ENCODE measurements at places on chromosomes 6 and 20.

GRCh38 chr6:165306955-165307354, 2.5 kb downstream of the C6orf118 start:
- no peak for DNase-seq
- H3K27ac ChIP-seq, result no peak overlapping the region
- H3K4me1 ChIP-seq, result no peaks in the 10 kb centered on the region
- no peaks in the 10 kb centered on the region for H3K36me3 ChIP-seq
- H3K4me3 ChIP-seq, result no peak overlapping the region
- no peaks in the 10 kb centered on the region for H3K27me3 ChIP-seq

GRCh38 chr6:109606359-109606758, 84.6 kb downstream of the AK9 start:
- no peak overlapping the region for H3K4me3 ChIP-seq
- no peaks in the 10 kb centered on the region for H3K4me1 ChIP-seq
- H3K27me3 ChIP-seq, result no peaks in the 10 kb centered on the region
- no peaks in the 10 kb centered on the region for H3K36me3 ChIP-seq
- no peak for DNase-seq

DNA sequence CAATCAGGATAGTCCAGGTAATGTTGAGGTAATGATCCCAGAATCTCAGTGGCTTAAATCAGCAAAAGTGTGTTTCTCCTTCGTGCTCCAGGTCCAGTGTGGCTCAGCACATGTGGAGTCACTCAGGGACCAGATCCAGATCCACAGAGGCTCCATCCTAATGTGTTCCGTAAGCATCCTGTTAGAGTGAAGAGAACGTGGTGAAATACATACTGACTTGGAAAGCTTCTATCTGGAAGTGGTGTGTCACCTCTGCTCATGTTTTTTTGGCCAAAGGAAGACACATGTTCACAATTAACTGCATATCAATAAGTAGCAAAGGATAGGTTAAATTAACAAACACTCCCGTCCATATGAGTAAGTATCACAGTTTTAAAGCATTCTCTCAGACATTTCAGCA, 26.8 kb upstream of the PREP start:
- no peak overlapping the region for H3K4me3 ChIP-seq
- H3K36me3 ChIP-seq, result no peaks in the 10 kb centered on the region
- DNase-seq, result no peak
- H3K27ac ChIP-seq, result no peak overlapping the region

DNA sequence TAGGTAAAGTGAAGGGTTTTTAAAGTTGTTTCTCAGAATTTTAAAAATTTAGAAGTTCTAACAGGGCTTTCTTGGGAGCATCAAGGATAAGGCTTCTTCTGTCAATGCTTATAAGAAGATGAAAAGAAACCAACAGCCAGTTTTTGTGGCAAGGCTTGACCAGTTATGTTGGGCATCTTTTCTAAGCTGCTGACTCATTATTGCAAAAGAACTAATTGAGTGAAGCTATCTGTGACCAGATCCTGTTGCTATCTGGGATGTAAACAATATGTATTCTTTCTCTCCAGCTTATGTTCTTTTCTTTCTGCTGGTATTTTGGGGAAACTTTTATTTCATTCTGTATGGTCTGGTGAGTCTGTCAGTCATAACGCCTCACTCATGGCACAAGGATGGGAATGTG, 643.8 kb downstream of the HDGFL1 start:
- H3K27ac ChIP-seq, result no peak overlapping the region
- H3K4me1 ChIP-seq, result no peaks in the 10 kb centered on the region
- no peak overlapping the region for H3K4me3 ChIP-seq
- no peaks in the 10 kb centered on the region for H3K36me3 ChIP-seq

- no peak overlapping the region for H3K4me3 ChIP-seq
- no peaks in the 10 kb centered on the region for H3K4me1 ChIP-seq
- H3K27ac ChIP-seq, result no peak overlapping the region
- H3K27me3 ChIP-seq, result peaks cover 30% of the 10 kb centered on the region
Observed at GRCh38 chr6:168292826-168293225, 26.8 kb downstream of the DACT2 start.

DNA sequence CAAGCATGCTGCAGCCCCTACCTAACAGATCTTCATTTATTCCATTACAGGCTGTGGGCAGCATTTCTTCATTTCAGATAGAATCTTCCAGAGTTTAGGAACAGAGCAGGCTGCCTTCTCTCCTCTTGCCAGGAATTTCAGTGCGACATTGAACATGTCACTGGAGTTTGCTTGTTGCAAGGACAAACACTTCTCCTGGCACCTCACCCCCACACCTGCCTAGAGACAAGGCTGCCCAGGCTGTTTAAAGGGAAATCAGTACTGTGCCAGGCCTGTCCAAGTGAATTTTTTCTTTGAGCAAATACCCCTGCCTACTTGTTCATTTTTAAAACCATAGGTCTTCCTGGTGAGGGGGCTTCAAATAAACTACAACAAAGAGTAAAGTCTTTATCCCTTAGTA, 594.1 kb downstream of the PTPRT start:
- H3K36me3 ChIP-seq, result no peaks in the 10 kb centered on the region
- no peaks in the 10 kb centered on the region for H3K4me1 ChIP-seq

DNA sequence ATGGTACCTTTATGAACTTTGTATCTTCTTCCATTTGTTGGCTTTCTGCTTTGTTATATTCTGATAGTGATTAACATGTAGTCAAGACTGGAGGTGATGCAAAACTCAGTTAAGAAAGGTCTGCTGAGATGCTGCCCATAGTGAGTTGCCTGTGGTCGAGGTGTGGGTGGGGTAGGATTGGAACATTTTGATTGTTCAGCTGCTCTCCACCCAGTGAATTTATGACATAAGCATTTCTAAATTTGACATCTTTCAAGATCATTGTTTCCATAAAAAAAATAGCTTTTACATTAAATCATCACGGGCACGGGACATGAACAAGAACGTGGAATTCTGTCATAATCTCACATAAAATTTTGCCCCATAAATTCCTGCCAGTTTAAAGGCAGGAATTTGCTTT, 146.6 kb upstream of the POU3F2 start:
- no peak overlapping the region for H3K27ac ChIP-seq

DNA sequence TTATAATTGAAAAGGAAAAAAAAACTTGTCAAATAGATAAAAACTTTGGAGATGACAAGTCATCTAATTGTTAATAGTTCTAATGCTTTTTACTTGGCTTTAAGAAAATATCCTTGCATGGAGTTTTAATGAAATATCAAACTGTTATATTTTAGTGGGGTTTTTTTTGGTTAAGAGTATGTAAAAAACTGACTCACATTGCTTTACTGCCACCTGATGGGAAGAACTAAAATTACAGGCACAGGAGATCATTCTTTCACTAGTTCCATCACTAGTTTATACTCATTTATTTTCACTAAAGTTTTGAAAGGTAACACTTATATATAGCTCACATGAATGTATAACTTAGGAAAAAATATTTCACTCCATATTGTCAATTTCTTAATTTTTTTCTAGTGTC, 309.1 kb downstream of the LMBRD1 start:
- H3K4me1 ChIP-seq, result no peaks in the 10 kb centered on the region
- no peak overlapping the region for H3K4me3 ChIP-seq
- no peaks in the 10 kb centered on the region for H3K27me3 ChIP-seq
- H3K27ac ChIP-seq, result no peak overlapping the region
- H3K36me3 ChIP-seq, result no peaks in the 10 kb centered on the region
- DNase-seq, result no peak

- H3K27me3 ChIP-seq, result no peaks in the 10 kb centered on the region
- H3K27ac ChIP-seq, result no peak overlapping the region
- no peak for DNase-seq
- H3K4me1 ChIP-seq, result no peaks in the 10 kb centered on the region
- no peak overlapping the region for H3K4me3 ChIP-seq
Observed at GRCh38 chr6:161465403-161465802, 191.5 kb upstream of the AGPAT4 start.

- peaks cover 15% of the 10 kb centered on the region for H3K4me1 ChIP-seq
- no peaks in the 10 kb centered on the region for H3K27me3 ChIP-seq
- H3K4me3 ChIP-seq, result no peak overlapping the region
- H3K36me3 ChIP-seq, result peaks cover 61% of the 10 kb centered on the region
- H3K27ac ChIP-seq, result no peak overlapping the region
Observed at GRCh38 chr20:31549513-31549880, 35.3 kb downstream of the HM13 start.

DNA sequence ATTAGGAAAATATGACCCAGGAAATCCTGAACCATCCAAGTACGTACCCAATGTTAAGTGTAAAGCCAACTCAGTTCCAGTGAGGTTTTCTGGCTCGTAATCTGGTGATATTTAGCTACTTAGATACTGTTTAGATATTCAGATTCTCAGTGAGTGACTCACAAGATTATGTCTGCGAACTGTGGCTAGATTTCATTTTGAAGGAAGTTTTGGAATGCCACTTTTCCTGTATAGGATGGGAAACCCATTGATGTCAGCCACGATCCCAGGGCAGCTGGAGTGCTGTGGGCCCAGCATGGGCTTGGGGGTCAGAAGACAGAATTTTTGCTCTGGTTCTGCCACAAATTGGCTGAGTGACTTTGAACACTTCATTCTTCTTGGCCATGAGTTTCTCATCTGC, 76.3 kb downstream of the TMEM170B start:
- peak overlapping the region; percentile 1 for H3K4me3 ChIP-seq
- peak; percentile 8 for DNase-seq
- H3K27ac ChIP-seq, result no peak overlapping the region
- no peaks in the 10 kb centered on the region for H3K27me3 ChIP-seq
- H3K4me1 ChIP-seq, result peaks cover 17% of the 10 kb centered on the region

- H3K4me3 ChIP-seq, result no peak overlapping the region
- DNase-seq, result no peak
- H3K36me3 ChIP-seq, result no peaks in the 10 kb centered on the region
- no peaks in the 10 kb centered on the region for H3K4me1 ChIP-seq
- H3K27me3 ChIP-seq, result no peaks in the 10 kb centered on the region
Observed at GRCh38 chr20:60167812-60168211, 209.6 kb downstream of the CDH26 start.

- no peaks in the 10 kb centered on the region for H3K36me3 ChIP-seq
- no peaks in the 10 kb centered on the region for H3K4me1 ChIP-seq
- no peak for DNase-seq
- H3K27me3 ChIP-seq, result no peaks in the 10 kb centered on the region
- no peak overlapping the region for H3K4me3 ChIP-seq
Observed at GRCh38 chr20:54254596-54254995, 46.7 kb downstream of the PFDN4 start.

DNA sequence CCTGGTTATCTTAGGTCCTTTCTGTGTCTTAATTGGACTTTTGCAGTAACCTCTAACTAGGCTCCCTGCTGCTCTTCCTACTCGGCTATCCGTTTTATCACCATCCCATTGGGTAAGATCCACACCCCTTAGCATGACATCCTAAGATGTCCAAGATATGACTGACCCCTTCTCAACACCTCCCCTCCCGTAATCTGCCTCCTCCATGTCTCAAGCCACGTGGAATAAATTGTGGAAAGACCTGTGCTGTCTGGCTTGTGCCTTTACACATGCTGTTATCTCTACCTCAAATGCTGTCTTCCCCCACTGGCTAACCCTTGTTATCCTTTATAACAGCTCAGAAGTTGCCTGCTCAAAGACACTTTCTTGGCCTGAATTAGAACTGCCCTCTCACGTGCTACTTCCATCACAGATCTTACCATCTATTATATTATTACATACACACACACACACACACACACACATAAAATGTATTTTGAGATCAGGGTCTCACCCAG, 26.5 kb downstream of the EIF2S2 start:
- H3K4me3 ChIP-seq, result no peak overlapping the region
- peaks cover 39% of the 10 kb centered on the region for H3K36me3 ChIP-seq
- no peaks in the 10 kb centered on the region for H3K27me3 ChIP-seq
- 0 out of 2 replicates have a peak, but pooled peaks cover 4% of the 10 kb centered on the region for H3K4me1 ChIP-seq
- no peak for DNase-seq

DNA sequence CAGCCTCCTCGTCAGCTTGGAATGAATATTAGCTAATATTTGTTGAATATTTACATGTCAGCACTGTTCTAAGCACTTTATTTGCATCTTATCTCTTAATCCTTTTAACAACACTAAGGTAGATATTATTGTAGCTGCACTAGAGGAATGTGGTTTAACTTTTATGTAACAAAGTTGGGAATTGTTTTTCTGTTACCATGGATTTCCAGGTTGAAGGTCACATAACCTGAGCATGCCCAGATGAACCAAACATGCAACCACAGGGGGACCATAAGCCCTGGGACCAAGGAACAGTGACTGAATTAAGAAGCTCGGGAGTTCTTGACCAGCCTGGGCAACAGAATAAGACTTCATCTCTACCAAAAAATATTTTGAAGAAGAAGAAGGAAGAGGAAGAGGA, 29.1 kb upstream of the YWHAB start:
- no peaks in the 10 kb centered on the region for H3K36me3 ChIP-seq
- no peak for DNase-seq
- H3K27me3 ChIP-seq, result no peaks in the 10 kb centered on the region
- no peak overlapping the region for H3K4me3 ChIP-seq

- H3K4me1 ChIP-seq, result peaks cover 2% of the 10 kb centered on the region
- no peaks in the 10 kb centered on the region for H3K36me3 ChIP-seq
- H3K27me3 ChIP-seq, result no peaks in the 10 kb centered on the region
- no peak for DNase-seq
Observed at GRCh38 chr20:43799150-43799711, 72.4 kb upstream of the GTSF1L start.

DNA sequence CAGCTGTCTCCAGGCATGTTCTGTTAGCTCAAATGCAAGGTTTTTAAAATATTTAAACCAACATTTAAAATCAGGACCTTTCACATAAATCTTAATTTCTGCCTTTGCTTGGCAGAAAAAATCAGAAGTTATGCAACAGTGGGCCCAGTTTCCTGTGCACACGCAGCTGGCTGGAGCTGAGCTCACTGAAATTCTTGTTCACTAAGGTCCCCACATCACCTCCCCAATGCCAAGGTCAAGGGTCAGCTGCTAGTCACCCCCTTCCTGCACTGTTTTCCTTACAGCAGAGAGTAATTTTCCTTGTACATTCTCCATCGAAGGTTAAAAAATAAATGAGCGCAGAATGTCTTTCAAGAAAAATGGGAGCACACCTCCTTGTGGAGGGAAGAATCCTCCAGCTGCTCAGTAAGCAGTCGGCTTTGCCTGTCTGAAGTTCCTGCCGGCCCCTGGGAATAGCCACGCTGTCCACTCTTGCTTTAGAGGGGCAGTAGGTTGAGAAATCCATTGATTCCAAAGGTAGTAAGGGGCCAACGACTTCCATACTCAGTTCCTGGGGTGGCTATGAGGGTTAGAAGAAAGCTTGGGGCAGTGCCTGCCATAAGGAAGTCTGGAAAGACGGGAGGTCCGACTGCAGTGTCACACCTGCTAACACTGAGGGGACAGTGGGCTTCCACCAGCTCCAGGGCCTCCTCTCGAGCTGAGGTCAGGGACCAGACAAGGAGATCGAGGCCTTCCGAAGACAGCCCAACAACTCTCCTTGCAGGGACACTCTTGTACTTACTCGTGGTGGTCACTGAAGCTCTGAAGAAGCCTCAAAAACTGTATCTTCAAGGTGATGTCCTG, 56.8 kb downstream of the MYH7B start:
- H3K4me1 ChIP-seq, result no peaks in the 10 kb centered on the region
- H3K36me3 ChIP-seq, result peaks cover 40% of the 10 kb centered on the region
- DNase-seq, result no peak
- no peaks in the 10 kb centered on the region for H3K27me3 ChIP-seq
- no peak overlapping the region for H3K4me3 ChIP-seq
- no peak overlapping the region for H3K27ac ChIP-seq

GRCh38 chr20:53878262-53879047, 191.9 kb downstream of the BCAS1 start:
- no peak for DNase-seq
- peaks cover 8% of the 10 kb centered on the region for H3K4me1 ChIP-seq
- no peak overlapping the region for H3K27ac ChIP-seq
- H3K36me3 ChIP-seq, result no peaks in the 10 kb centered on the region
- H3K4me3 ChIP-seq, result no peak overlapping the region
